ENCODE measurements at places on chromosomes 7 and 10.
A peak's percentile ranks its signal among the peaks of the same experiment; 100 is the strongest.

DNA sequence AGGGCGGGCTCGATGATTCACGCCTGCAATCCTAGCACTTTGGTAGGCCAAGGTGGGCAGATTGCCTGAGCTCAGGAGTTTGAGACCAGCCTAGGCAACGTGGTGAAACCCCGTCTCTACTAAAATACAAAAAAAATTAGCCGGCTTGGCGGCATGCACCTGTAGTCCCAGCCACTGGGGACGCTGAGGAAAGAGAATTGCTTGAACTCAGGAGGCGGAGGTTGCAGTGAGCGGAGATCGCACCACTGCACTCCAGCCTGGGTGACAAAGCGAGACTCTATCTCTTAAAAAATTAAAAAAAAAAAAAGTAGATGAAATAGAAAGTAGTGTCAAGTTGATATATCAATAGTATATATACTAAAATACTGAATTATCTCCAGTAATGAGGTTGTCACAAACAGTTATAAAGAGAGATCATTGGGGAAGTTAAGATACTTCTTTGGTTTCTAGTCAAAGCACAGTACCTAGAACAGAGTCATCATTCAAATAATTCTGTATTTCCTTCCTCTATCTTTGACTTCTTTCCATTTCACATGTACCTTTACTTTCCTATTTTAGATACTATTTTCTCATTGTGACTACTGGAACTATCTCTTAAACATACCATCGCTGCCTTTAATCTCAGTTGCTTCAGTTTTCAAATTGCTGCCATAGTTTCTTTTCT, 491.7 kb downstream of the GRM8 start:
- DNase-seq, result no peak

DNA sequence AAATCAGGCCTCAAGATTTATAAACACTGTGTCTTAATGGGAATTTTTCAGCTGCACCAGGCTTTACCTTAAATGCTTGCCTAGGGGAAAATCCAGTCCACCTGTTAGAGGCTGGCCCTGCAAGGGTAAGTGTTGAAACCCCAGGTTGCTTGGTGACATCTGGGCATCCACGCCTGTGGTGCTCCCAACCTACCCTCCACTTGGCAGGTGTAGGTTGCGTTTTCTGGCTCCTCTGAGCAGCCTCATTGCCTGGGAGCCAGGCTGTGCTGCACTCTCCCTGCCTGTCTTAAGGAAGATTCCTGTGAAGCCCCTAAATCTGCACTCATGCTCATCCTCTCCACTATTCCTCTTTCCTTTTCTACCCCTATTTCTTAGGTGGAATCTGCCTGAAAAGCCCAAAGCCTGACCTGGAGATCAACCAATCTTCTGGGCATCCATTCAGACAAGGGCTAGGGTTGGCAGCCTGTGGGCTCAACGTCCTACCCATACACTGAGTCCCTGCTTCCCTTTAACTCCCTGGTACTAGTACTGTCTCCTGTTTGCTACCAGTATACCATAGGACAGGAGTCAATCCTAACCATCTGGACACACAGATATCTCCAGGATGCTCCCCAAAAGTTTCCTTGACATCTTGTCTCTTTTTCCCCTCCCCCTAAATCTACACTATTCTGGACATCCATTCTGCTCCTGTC, 150.4 kb downstream of the PDE1C start:
- DNase-seq, result no peak

DNA sequence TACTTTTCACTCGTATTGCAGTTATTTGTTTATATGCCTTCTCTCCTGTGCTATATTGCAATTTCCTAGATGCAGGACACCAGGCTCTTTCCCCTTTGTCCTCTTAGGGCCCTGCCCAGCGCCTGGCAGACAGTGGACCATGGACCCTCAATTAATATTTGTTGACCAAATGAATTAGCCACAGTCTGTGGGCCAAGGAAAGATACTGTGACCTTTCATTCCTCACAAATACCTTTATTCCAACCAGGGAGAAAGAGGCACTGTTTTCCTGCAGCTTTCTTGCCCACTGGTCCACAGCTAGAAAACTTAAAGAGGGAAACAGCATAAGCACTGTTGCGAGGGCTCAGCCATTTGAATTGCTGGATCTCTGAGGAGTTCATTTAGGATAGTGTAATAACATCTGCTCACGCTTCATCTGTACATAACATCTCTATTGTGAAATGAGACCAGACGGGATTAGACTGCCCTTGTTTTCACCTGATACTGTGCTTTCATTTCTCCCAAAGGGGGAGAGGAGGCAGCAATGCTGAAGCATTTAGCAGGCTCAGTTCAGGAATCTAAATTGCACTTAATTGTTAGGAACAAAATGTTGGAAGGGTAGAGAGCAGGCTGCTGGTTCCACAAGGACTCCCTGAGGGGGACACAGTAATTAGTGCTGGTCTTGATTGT, 46.7 kb downstream of the TNS3 start:
- no peak for DNase-seq

- no peak for DNase-seq
Observed at GRCh38 chr10:128779416-128779815, 653.2 kb upstream of the MKI67 start.

DNA sequence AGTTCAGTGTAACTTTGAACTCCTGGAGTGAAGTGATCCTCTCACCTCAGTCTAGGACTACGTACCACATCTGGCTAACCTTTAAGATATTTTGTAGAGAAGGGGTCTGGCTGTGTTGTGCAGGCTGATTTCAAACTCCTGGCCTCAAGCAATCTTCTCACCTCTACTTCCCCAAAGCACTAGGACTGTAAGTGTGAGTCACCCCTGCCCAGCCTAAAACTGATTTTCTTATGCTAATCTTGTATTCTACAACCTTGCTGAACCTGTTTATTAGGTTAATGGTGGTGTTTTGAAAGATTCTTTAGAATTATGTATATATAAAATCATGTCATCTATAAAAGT, 58.0 kb downstream of the LCOR start:
- no peak for DNase-seq

DNA sequence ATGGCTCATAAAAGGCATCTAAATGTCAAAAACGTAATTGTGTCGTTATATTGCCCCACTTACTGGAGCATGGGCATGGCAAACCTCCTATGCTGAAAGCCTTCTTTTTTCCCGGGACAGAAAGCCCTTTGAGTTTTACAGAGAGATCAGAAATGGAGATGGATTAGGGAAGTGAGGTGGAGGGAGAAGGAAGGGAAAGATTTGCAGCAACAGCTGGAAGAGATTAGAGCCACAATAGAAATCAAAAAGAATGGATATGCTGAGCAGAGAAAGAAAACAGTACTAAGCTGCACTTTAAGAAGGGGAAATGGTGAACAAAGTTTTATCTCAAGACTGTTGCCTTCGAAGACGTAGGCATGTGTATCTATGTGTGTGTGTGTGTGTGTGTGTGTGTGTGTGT, 97.2 kb upstream of the PCGF5 start:
- no peak for DNase-seq

- DNase-seq, result no peak
Observed at GRCh38 chr10:21511946-21512572, 13.4 kb downstream of the SKIDA1 start.

GRCh38 chr10:68423522-68423921, 16.4 kb upstream of the RUFY2 start:
- DNase-seq, result no peak

GRCh38 chr7:148173369-148173768, 417.2 kb upstream of the C7orf33 start:
- DNase-seq, result no peak

DNA sequence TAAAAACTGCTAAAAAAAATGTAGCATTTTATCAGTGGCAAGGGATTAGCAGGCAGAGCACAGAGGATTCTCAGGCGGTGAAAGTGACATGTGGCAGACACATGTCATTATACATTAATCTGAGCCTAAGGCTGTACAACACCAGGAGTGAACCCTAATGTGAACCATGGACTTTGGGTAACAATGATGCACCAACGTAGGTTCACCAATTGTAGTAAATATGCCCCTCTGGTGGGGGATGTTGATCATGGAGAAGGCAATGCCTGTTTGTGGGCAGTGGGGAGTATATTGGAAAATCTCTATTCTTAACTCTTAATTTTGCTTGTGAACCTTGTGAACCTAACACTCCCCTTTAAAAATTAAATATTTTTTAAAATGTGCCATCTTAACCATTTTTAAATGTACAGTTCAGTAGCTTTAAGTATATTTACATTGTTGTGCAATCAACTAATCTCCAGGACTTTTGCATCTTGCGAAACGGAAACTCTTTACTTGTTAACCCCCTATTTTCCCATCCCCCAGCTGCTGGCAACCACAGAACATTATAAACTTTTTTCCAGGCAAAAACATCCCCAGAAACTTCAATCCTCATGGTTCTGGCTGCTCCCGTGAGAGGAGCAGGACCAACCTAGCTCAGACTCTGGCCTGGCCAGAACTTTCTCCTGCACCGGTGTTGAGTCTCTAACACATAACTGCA, 29.9 kb downstream of the LRRC20 start:
- DNase-seq, result no peak

DNA sequence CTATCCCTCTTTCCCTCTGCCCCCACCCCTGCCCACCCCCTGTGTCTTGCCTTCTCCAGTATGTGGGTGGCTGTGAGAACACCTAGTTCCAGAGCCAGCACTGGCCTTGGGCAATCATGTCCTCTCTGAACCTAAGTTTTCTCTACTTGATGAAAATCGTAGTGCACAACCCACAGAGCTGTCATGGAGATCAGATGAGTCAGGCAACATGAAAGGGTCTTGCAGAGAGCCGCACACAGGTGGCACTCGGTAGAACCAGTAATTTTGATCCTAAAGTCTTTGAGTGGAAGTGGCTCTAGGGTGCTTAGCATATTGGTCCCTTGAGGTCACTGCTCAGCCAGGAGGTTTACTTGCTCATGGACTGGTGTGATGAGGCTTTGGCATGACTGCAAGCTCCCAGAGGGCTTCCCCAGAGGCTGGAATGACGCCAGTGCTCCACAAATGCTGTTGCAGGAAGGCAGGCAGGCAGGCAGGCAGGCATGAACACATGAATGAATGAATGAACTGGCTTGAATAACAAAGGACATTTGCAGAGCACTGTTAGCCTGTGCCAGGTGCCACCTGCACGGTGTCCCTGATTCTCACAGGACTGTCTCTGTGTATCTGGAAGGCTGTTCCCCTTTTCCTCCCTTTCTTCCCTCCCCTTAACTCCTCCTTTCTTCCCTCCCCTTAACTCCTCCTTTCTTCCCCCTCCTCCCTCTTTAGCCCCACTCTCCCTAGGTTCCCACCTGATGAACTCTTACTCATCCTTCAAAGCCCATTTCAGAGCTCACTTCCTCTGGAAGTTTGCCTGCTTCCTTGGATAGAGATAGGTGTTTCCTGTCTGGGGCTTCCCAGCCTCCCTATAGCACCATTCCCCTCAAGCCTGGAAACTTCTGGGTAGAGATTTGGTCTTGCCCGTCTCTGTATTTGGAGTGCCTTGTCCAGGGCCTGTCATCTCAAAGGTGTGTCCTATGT, 27.2 kb upstream of the CTBP2 start:
- DNase-seq, result no peak

DNA sequence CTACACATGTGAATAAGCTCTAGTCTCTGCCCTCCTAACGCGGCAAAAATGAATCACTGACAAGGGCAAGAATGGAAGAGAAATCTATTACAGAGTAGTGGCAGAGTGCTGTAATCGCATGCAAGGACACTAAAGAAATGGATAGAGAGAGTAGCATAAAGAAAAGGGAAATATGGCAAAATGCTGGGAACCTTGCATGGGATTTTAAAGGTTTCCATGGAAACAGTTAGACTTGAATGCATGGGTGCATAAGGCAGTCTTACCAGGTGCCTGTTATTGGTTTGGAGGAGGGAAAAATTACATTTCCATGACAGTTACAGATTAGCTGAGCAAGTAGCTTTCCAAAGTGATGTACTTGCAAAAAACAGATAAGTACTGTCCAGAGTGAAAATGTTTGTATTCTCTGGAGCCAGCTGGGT, 233.4 kb downstream of the PTN start:
- no peak for DNase-seq

- DNase-seq, result no peak
Observed at GRCh38 chr7:9186730-9187129, 753.3 kb downstream of the NXPH1 start.

- DNase-seq, result peak; percentile 48
Observed at GRCh38 chr10:100341953-100342626, 4.9 kb upstream of the SCD start.

DNA sequence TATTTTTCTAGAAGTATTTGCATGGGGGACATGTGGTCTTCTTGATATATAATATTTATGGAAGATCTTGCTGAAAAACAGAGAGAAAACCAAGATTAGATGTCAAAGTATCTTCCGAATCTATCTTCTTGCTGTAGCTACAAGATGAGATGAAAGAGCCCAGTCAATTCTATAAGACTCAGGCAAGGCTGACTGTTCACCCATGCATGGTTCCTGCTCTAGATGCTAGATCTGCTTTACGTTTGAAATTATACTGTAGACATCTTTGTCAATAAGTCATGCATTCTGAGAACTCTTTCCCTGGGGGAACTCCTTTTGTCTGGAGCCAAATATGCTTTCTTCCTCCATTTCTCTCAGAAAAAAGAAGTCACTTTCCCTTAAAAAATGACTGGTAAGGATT, 1292.0 kb downstream of the XPNPEP1 start:
- DNase-seq, result no peak

- no peak for DNase-seq
Observed at GRCh38 chr10:29199941-29200679, 88.8 kb upstream of the LYZL1 start.

DNA sequence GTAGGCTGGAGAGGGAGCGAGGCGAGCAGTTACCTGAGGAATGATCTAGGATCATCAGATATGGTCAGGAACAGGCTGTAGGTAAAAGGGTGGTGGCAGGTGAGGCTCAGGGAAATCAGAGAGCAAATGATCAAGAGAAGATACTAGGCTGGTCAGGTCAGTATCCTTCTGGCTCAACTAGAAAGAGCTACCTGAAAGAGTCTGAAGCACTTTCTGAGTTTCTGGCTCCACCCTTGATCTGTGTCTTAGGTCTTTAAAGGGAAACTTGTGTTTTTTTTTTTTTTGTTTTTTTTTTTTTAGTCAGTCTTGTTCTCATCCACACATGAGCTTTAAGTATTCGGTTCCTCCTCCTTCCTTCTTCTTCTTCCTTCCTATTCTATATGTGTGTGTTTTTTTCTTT, 10.5 kb downstream of the ADAM22 start:
- DNase-seq, result no peak

DNA sequence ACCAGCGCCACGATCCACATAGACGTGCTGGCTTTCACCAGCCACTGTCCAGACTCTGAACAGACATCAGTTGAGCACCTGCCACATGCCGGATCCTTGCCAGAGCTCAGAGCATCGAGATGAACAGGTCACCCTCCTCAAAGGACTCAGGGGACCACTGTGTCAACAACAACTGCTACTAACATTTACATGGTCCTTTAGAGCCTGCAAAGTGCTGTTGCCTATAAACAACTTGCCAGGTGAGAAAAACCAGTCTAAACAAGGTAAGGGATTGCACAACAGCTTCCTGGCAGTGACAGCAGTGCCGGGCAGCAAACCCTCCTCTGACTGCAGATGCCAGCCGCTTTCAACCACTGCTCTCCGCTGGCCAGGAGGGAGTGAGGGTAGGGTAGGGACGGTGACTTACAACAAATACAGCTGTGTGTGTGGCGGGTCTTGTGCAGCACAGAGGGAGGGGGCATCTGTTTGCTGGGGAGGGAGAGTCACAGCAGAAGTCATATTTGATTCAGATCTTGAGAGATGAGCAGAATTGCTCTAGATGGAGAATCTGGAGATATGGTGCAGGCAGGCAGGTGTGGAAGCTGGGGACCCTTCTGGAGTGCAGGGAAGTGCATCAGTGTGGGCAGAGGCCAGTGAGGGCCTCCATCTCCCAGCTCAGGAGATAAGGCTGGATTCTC, 32.8 kb upstream of the RHEB start:
- DNase-seq, result no peak

Data from K562 (cell line).